ENCODE measurements at places on chromosomes 3 and 15. TPM values are rescaled to one million over a fixed set of nuclear protein-coding genes. Genes with fewer than 3 reads are reported as not detected.
A peak's percentile ranks its signal among the peaks of the same experiment; 100 is the strongest.

GRCh38 chr3:160157321-160157720 is 67.9 kb upstream of the C3orf80 start:
- no peak for DNase-seq

GRCh38 chr3:173892547-173892946 is 495.0 kb downstream of the NLGN1 start:
- DNase-seq = peak; percentile 74

GRCh38 chr3:72223116-72223515 is 438.2 kb upstream of the PROK2 start:
- no peak for DNase-seq

DNA sequence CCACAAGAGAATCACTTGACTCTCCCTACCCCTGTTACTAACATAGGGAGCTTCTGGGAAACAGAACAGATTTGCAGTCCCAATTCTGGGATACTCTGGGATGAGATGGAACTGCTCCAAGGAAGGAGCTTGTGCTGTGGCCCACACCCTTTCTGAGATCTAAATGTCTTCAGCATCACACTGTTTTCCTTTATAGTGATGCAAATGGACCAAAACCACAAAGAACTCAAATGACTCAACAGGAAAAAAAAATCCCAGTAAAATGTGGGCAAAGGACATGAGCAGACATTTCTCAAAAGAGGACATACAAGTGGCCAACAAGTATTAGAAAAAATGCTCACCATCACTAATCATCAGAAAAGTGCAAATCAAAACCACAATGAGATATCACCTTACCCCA is 155.6 kb downstream of the NECTIN3 start:
- DNase-seq = no peak

GRCh38 chr3:34619990-34620389 is 821.6 kb downstream of the PDCD6IP start:
- DNase-seq = no peak

- DNase-seq = no peak
These were observed 5.7 kb downstream of the NT5DC2 start for GRCh38 chr3:52527732-52528585.

DNA sequence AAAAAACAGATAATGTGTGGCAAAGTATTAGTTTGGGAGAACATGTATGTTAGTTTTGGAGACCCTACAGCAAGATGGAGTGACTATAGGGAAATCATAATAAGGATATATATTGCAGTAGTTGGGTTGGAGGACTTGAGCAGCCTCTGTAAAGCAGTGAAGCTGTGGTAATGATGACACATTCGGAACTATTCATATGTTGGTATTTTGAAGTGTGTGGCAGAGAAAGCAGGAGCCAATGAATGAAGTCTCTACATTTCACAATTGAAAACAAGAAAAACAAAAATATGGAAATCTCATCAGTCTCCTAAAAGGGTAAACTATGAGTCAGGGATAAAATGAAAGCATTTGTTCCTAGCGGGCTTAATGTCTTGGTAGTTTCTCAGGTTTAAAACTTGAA is 645.9 kb downstream of the OTOL1 start:
- DNase-seq = no peak

GRCh38 chr3:54955941-54956340 is 28.1 kb upstream of the LRTM1 start:
- no peak for DNase-seq

- no peak for DNase-seq
These were observed 23.6 kb downstream of the CRTC3 start for GRCh38 chr15:90553248-90553745.

GRCh38 chr3:55894605-55895004 is 407.5 kb upstream of the WNT5A start:
- DNase-seq = no peak

- DNase-seq = no peak
These were observed 4.8 kb downstream of the PPP1R14D start for GRCh38 chr15:40823572-40824343.

GRCh38 chr3:33083958-33084357 is 13.0 kb downstream of the GLB1 start:
- no peak for DNase-seq

- DNase-seq = no peak
These were observed 26.4 kb downstream of the RBM6 start for GRCh38 chr3:49966233-49966942.

DNA sequence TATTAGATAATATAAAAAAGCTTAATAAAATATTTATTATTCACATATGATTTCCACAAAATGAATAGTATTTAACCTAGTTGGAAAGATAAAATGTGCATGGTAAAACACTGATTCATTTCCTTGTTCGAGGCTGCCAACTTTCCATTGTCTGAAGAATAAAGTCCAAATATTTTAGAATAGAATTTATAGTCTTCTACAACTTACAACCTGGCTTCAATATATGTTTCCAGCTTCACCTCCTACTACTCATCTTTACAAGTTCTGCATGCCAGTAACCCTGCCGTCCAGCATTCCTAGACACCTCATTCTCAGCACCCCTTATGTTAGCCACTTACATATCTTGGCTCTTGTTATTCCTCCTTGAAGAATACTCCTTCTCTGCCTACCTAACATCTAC is 244.5 kb downstream of the FGF12 start:
- DNase-seq = no peak

DNA sequence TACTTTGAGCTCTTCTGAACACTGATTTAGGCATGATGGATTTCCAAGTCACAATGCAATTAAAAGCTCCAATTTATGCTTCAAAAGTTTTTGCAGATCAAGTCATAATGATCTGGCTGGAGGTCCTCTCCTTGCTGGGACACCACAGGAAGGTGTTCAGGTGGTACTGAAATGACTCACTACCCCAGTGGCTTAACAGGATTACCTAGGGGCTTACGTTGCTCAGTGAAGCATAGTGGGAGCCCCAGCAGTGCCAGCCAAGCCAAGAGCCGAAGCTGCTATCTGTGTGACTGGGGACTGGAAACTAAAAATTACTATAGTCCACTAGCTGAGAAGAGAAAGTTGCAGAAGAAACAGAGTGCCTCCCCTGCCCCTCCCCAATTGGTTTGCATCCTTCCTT is 110.1 kb upstream of the LPP start:
- no peak for DNase-seq

GRCh38 chr3:58332575-58333188 is at the start of gene PXK:
TSS of gene PXK (plus strand) at chr3:58332892. CDS start at chr3:58332989, 97 bp downstream.
- no peak for DNase-seq

The NEK11 gene
- 3.9 TPM for total RNA-seq

The TAGLN3 gene
- total RNA-seq = 5.7 TPM

The CMSS1 gene
- total RNA-seq = 34.9 TPM

The KLHL40 gene
- not detected for total RNA-seq

The SPINT1 gene
- 159 TPM for total RNA-seq

The KLHL25 gene
- total RNA-seq = 9.7 TPM

The C15orf62 gene
- 0.63 TPM for total RNA-seq

The GORASP1 gene
- 17.6 TPM for total RNA-seq

All from epithelial cell of proximal tubule (primary cell).